Stimulated activated CD4-positive, alpha-beta T cell treated with anti-CD3 and anti-CD28 coated beads, Interleukin-12 subunit alpha, Interleukin-12 subunit beta, amount 100 ng/mL, for 48 hours (primary cell): ENCODE measurements at places on chromosomes 13 and 19.

GRCh38 chr19:31330761-31331160 lies 18.5 kb downstream of the TSHZ3 start:
- no peak for DNase-seq

GRCh38 chr13:43786766-43787517 lies at the start of gene ENOX1:
ENOX1 (minus strand) TSS chr13:43786972.
- DNase-seq, result no peak

DNA sequence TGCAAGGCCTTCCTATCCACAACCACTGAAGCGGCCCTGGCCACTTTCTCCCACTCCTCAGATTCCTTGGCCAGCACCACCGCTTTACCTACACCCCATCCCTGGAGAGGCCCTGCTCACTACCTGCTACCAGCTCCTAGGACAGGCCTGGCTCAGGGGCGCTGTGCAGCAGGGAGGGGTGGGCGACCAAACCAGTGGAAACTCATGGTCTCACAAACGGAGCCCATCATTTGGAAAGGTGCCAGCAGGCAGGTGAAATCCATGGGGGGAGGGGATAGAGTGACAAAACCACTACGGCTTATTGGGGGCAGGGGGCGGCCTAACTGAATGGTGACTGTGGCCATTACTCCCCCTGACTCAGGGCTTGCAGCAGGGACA lies 27.6 kb downstream of the C19orf47 start:
- DNase-seq, result no peak

DNA sequence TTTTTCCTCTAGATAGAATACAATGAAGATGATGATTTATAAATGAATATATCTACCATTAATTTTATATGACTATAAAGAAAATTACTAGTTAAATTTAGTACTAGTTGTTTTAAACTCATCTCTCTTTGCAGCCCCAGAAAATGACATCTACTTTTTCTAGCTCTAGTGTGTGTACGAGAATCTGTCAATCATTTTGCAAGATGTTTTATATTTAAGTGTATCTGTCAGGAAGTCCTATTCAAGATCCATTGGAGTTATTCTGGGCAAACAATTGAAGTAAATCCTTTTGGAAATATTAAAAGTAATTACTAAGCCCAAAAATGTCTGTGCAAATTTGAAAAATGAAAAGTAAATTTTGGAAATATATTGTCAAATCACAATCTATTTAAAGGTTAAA lies 144.3 kb upstream of the PCDH9 start:
- no peak for DNase-seq

DNA sequence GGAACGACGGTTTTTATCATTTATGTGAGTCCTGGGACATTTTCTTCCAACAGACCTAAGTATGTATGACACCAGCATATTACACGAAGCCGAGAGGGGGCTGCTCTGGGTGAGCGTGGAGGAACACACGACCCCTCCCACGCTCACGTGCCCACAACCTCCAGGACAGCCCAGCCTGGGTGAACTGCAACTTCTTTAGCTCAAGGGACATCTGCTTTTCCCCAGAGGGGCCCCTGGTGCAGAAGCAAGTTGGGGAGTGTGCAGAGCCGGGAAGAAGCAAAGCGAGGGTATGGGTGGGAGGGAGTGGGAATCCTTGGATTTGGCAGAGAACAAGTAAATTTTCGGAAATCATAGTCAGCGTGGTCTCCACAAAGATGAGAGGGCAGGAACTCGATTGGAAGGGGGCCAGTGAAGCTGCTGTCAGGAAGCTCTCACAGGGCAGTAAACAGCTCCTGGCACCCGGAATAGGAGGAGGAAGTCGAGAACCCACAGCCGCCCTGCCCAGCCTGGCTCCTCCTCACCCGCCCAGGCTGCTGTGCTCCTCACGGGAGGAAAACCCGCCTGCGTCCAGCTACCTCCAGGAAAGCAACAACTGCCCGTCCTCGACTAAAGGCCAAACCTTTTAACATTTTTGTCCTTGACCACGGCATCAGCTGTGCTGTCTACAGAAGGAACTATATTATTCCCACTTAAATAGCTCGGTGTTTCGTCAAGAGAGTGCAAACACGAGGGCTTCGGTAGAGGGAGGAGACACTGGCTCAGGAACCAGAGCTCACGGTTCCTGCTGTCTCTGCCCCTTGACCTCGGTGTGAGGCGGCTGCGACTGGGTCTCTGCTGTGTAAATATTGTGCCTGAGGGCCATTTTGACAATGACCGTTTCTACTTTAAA lies 17.2 kb upstream of the CFAP97D2 start:
- DNase-seq, result no peak

DNA sequence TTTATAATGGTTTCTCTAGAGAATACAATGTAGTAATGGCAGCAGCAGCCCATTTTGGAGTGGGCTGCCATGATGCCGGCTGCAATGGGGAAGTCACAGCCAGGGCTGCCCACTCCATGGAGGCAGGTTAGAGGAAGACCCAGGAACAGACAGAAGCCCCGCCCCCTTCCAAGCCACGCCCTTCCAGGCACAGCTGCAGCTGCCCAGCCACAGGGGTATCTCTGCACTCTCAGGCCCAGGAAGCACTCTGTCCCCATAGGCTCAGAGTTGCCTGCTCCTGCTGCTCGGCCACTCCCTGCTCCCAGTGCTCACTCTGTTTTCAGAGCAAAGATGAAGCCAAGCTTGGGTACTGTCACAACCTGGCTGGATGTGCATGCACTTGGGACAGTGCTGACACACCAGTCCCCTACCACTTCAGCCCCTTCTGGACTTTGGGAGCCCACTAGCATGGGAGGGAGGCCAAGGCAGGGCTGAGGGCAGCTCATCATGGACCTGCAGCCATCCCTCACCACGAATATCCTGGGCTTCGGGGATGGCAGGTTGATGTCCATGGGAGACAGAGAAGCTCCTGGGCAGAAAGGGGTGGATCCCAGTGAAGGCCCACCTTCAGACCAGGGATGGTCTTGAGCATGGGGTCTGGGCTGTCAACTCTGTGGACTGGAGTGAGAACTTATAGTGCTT lies 1224.2 kb downstream of the SLITRK5 start:
- no peak for DNase-seq

GRCh38 chr19:5489551-5489950 lies 34.3 kb downstream of the ZNRF4 start:
- no peak for DNase-seq

DNA sequence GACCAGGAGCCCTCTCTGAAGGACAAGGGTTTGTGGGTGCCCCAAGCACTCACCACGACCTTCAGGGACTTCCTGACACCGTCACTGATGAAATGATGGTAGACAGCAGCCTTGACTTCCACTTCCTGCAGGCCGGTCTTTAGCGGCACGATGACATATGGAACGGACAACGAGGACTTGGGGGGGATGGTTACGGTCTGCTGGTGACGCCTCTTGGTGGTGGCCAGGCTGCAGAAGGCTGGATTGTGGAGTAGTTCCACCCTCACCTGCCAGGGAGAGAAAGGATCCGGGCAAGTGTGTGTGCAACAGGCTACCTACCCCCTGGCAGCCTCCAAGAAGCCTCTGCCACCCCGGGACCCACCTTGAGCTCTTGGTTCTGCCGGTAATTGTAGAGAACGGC lies 23.2 kb downstream of the C3 start:
- no peak for DNase-seq

DNA sequence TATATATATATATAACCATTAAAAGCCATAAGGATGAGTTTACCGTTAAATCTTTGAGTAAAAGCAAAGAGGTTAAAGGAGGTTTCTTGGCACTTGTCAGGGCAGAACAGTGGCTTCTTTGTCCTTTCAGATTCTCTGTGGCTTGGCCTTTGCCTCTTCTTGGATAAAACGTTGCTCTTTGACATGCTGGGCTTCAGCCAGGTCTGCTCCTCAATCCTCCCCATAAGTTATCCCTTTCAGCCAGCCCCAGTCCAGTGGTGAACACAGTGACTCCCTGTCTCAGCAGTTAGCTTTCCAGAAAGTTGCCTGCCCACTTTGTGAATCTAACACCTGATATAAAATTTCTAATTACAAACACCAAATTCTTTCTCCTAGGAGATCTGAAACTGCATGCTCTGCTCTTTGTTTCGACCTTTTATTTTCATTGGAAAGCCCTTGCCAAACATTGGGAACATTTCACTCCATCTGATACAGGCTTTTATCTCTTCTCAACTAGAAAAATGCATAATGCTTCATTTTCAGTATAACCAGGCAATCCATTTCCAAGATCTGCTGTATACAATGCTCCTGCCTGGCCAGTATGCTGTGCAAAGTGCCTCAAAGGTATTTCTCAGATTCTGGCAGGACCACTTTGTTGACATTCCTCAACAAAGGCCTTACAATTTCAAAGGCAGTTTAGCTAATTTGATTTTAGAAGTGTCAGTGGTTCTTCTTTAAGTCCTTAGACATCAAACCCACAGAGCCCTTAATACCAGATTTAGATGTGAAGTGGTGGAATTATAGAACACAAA lies 16.2 kb upstream of the MED4 start:
- no peak for DNase-seq

GRCh38 chr19:18029617-18030338 lies 21.8 kb downstream of the ARRDC2 start:
- no peak for DNase-seq

DNA sequence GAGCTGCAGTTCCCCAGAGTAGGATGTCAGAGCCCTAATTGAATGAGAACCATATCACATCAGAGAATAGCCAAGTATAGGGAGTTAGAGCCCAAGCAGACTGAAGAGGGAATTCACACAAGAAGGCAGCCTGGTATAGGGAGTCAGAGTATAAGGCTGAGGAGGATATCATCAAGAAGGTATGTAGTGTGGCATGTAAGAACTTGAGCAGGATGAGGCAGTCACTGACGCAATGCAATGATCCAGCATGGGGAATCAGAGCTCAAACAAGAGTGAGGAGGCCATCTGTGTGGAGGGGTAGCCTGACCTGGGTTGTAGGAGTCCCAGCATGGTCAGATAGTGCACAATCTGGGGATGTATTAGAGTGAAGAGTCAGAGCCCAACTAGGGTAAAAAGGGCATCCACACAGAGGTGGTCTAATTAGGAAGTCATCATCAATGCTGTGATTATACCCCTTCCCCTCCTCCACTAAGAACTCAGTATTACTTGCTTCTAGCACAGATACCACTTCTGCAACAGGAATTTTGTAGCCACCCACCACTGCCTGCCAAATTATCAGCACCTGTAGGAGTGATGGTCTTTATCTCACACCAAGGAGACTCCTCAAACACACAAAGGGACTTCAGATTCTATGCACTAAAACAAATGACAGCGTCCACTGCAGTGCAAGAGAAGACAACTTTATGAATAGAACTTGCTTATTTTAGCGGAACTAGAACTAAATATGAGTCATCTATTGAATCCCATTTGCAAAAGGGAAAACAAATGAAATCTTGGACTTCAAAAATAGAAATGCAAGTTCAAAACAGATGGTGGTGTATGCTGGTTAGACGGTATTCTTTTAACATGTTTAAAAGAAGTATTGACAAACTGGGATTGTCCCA lies 107.2 kb downstream of the FNDC3A start:
- no peak for DNase-seq

GRCh38 chr13:64371045-64371444 lies 2859.1 kb downstream of the PCDH9 start:
- DNase-seq, result no peak

GRCh38 chr13:46321494-46322225 lies 65.4 kb downstream of the RUBCNL start:
- peak; percentile 53 for DNase-seq

GRCh38 chr13:31159306-31159705 lies 2.4 kb downstream of the HSPH1 start:
- no peak for DNase-seq

- DNase-seq, result no peak
Measured at GRCh38 chr19:29079356-29080032, 133.5 kb downstream of the UQCRFS1 start.

GRCh38 chr13:30908416-30908980 lies 2.4 kb downstream of the MEDAG start:
- DNase-seq, result no peak

- no peak for DNase-seq
Measured at GRCh38 chr13:112182846-112183531, 116.0 kb downstream of the SOX1 start.

DNA sequence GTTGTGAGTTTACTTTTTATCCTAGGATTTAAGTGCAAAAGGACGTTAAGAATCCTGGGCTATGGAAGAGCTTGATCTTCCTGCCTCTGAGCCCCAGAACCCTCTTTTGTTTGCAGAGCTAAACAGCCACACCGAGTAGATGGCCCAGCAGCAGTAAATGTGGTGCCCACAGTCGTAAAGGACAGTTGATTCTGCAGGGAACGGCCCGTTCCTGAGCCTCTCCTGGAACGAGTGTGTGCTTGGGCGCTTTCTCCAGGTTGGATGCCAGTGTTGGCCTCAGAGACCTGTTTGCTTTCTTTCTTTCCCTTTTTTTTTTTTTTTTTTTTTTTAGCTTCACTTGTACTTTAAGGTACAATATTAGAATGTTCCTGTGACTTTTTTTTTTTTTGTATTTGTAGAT lies 41.7 kb downstream of the SPATA13 start:
- DNase-seq, result no peak

DNA sequence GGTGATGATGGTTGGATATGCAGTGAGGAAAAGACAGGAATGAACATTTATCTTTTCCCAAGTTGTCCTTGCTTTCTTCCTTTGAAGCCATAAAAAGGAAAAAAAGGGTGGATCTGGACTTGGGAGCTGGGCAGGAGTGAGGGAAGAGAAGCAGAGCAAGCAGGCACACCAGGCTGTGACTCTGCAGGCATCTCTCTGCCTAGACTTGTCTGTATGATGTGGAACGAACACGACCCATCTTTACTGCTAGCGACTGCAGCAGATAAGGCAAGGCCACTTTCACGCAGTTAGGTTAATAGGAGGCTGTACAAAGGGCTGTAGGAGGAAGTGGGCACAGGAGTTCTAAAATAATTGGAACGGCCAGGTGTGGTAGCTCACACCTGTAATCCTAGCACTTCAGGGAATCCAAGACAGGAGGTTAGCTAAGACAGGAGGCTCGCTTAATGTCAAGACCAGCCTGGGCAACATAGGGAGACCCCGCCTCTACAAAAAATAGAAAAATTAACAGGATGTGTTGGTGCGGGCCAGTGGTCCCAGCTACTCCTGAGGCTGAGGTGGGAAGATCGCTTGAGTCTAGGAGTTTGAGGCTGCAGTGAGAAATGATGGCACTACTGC lies 961 bp upstream of the URI1 start:
- DNase-seq, result no peak

DNA sequence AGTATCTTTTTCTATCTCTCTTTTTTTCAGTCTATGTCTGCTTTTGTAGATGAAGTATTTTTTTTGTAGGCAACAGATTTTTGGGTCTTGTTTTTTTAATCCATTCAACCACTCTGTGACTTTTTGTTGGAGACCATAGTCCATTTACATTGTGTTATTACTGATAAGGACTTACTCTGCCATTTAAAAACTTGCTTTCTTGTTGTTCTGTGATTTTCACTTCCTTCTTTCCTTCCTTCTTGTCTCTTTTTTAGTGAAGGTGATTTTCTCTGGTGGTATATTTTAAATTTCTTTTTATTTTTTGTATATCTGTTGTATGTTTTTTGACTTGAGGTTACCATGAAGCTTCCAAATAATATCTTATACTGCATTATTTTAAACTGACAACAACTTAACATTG lies 79.5 kb downstream of the COG6 start:
- no peak for DNase-seq
